ENCODE measurements at places on chromosomes 16 and 17. TPM values are rescaled to one million over a fixed set of nuclear protein-coding genes. Genes with fewer than 3 reads are reported as not detected.

DNA sequence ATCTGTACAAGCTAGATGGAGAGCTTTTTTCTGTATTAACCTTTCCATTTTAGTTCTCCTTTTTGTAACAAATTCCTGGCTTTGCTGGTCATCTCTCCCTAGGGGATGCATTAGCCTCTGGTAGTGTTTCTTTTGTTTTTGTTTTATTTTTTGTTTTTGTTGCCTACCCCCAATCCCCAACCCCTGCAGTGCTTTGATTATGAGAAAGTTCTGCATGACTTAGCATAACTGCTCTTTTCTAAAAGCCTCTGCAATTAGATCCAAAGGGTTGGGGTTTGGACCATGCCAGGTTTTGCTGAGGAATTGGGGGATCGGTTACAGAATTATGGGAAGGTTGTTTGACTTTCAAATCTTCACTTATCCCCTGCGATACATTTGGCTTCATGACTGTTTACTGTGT, 98.2 kb downstream of the ADAMTS18 start:
- DNase-seq = no peak

GRCh38 chr16:86918637-86919036, 340.3 kb downstream of the FOXL1 start:
- DNase-seq = no peak

DNA sequence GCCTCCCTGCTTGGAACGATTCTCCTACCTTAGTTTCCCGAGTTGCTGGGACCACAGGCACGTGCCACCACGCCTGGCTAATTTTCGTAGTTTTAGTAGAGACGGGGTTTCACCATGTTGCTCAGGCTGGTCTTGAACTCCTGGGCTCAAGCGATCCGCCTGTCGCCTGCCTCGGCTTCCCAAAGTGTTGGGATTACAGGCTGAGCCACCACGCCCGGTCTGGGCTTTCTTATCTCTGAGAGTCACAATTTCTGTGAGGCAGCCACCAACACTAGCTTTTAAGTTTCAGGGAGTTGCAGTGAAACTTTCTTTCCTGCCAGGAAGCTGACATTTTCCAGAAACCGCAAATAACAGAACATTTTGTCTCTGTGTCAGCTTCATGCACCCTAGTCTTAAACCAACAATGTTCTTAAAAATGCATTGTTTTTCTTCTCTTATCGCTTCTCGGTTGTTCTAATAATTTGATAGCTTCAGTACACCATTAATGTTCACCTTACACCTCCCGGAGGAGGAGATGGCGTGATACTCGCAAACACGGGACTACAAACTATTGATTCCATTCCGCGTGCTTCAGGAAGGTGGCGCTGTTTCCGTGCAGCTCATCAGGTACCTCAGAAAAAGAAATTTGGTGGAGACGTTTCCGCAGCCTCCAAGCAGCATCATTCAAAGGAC, 7.4 kb upstream of the DHRS7B start:
- no peak for DNase-seq

DNA sequence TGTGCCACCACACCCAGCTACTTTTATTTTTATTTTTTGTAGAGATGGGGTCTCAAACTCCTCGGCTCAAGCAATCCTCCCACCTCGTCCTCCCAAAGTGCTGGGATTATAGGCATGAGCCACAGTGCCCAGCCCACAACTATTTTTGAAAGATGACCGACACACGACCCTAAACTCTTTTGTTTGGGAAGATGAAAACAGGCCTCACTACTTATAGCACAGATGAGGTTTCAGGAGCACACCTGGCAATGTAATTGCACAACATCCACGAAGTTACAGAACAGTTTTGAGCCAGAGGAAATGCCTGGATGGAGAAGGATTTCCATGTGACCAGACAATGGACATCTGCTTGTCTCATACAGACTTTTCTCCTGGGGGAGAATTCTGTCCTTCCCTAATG, 43.4 kb upstream of the PRSS54 start:
- no peak for DNase-seq

GRCh38 chr17:66006654-66007053, 185.3 kb downstream of the CEP112 start:
- DNase-seq = no peak

GRCh38 chr16:3073448-3073847, 8.0 kb downstream of the IL32 start:
- DNase-seq = no peak

DNA sequence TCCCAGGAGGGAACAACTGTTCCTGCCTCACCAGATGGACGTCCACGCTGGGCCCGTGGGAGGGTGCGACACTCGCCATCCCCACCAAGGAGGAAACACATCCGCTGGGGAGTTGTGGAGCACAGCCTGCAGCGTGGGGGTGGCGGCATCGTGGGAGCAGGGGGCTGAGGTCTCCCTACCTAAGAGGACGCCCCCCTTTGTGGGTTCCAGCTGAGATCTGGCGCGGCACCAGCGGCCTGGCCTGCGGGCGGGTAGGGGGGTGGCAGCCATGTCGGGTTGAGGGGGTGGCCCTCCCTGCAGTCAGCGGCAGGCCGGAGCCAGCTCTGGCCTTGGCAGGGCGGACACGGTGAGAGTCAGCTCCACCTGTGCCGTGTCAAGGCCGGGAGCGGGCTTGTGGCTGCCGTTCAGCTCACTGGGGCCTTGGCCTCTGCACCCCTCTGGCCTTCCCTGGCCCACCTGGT, 116.7 kb upstream of the CIBAR2 start:
- no peak for DNase-seq

RFWD3 gene
- 25.0 TPM for polyA plus RNA-seq

DPEP3 gene
- polyA plus RNA-seq = 0.04 TPM

VMO1 gene
- polyA plus RNA-seq = not detected

All from keratinocyte (primary cell).